NB4 (cell line): ENCODE measurements at places on chromosomes 3 and 15.
A peak's percentile ranks its signal among the peaks of the same experiment; 100 is the strongest.

GRCh38 chr3:114566162-114566755 is 272.4 kb downstream of the TIGIT start:
- no peak for DNase-seq

DNA sequence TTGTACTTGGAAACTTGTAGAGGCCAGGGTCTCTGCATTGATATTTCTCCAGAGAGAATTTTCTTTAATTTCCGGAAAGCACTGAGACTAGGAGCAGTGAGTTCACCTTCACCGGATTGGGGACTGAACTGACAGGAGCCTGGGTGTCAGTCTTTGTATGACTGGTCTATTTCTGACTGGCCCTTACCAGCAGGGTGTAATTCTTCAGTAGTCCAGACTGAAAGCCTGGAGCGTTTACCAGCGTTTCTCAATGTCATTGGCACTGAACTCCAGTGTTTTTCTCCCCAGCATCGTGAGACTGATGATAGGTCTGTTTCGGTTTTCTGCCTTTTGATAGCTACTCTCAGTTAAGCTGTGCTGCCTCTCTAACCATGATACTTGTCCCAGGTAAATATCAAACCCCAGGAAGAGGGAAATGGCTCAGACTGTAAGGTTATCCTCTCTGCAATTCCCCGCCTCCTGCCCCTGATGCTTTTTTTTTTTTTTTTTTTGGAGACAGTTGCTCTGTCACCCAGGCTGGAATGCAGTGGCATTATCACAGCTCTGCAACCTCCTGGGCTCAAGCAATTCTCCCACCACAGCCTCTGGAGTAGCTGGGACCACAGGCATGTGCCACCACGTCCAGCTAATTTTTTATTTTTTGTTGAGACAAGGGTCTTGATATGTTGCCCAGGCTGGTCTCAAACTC is 103.6 kb downstream of the CACNA2D3 start:
- DNase-seq: no peak

DNA sequence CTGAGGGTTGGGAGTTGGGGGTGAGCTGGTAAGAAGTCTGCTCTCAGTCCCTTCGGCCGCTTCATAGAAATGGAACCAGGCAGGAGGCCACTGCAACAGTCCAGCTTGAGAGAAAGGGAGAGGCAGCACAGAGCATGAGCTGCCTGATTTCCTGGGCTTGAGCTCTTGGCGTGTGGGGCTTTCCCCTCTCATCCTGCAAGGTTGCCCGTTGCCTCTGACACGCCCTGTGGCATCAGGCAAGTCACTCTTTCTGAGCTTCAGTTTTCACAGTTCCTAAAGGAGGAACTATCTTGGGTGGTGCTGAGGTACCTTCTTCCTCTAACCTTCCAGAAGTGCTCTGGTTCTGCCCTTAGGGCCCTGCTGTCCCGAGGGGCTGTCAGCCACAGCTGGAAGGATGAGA is 4.9 kb downstream of the MESP2 start:
- peak; percentile 78 for DNase-seq

- DNase-seq: no peak
These were observed 1.1 kb upstream of the SS18L2 start for GRCh38 chr3:42589382-42590109.

DNA sequence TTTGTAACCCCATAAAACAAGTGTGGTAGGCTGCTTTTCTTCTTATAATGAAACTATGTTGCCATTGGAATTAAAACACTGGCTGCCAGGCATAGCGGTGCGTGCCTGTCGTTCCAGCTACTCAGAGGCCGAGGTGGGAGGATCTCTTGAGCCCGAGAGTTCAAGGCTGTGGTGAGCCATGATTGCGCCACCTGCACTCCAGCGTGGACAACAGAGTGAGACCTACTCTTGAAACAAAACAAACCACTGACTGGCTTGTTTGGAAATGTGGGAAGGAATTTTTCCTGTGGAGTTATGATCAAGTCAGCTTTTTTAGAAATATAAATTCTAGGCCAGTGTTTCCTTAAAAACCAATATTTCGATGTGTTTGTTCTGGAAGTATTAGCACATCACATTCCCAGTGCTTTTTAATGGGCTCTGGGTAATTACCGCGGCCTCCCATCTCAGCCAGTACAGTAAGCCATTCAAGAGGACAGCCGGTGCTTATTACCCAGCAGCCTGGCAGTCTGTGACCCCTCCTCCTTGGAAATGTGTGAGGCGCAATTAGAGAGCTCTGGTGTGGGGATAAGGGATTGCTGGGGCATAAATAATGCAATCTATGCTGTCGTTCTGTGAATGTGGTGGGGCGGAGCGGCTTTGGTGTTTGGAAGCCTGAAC is 58.3 kb upstream of the TRAK1 start:
- DNase-seq: peak; percentile 86

GRCh38 chr3:117063930-117064329 is 354.4 kb downstream of the TUSC7 start:
- DNase-seq: no peak

DNA sequence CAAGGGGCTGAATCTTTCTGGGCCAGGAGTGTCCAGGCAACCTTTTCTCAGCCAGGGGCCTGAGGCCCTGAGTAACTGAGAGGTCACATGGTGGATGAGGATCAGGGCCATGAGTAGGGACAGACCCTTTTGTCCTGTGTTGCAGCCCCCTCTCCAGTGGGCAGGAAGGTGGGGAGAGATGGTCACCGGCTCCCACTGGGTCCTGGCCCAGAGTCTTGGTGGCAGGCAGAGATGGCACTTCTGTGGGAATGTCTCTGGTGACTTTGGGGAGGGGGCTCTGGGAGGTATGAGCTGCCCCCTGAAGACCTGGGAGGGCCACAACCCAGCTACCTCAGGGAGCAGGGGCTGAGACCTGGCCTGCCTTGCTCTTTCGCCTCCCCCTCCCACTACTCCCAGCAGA is 6.8 kb downstream of the ESYT3 start:
- no peak for DNase-seq

- DNase-seq: no peak
These were observed 38.4 kb upstream of the EHHADH start for GRCh38 chr3:185292238-185292637.

GRCh38 chr15:51770902-51771301 is 19.5 kb downstream of the TMOD2 start:
- DNase-seq: no peak

DNA sequence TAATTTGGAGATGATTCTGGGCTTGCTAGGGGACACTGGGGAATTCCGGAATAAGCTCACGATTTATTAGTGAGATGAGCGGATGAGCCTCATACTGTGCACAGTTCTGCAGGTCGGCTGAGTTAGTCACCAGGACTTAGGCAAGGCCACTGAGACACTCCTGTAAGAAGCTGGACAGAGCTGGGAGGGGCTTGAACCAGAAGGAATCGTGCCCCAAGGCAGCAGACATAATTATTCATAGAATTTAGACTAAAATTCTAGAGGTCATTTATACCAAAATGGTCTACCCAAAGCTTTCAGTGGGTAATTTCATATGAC is 121.4 kb downstream of the VGLL4 start:
- no peak for DNase-seq

DNA sequence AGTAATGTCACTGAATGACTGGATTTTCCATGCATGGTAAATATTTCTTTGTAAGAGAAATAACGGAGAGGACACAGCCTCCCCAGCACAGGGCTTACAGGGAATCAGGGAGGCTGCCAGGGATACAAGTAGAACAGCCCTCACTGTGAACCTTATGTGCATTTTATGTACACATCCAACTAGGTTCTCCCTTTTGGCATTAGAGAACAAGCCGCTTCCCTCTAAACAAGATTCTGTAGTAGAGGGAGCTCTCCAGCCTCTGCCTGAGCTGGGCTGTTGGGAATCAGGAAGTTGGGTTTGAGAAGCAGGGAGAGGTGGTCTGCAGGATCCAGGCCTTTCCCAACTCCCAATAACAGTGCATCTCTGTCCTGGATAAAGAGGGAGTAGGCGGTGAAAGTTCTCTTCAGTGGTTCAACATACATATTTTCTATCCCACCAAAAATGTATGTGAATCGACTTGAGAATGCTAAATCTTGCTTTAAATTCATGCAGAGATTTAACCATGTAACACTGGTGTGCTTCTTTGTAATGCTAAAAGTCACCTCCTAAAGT is 83.7 kb downstream of the ARNT2 start:
- no peak for DNase-seq

- DNase-seq: no peak
These were observed 36.7 kb downstream of the SMAD3 start for GRCh38 chr15:67101911-67102598.

GRCh38 chr15:57376696-57377477 is 582 bp downstream of the CGNL1 start:
- DNase-seq: peak; percentile 15

DNA sequence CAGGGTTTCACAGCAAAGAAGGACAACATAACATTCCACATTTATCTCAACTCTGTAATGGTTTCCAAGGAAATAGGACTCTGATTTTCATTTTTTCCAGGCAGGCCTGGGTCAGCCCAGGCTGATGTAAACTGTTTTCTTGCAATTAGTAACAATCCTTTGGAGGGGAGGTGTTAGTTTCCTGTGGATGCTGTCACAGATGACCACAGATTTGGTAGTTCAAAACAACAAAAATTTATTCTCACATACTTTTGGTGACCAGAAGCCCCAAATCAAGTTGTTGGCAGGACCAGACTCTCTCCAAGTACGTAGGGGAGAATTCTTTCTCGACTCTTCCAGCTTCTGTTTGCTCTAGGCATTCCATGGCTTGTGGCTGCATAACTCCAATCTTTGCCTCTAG is 88.0 kb downstream of the EDEM1 start:
- DNase-seq: no peak

DNA sequence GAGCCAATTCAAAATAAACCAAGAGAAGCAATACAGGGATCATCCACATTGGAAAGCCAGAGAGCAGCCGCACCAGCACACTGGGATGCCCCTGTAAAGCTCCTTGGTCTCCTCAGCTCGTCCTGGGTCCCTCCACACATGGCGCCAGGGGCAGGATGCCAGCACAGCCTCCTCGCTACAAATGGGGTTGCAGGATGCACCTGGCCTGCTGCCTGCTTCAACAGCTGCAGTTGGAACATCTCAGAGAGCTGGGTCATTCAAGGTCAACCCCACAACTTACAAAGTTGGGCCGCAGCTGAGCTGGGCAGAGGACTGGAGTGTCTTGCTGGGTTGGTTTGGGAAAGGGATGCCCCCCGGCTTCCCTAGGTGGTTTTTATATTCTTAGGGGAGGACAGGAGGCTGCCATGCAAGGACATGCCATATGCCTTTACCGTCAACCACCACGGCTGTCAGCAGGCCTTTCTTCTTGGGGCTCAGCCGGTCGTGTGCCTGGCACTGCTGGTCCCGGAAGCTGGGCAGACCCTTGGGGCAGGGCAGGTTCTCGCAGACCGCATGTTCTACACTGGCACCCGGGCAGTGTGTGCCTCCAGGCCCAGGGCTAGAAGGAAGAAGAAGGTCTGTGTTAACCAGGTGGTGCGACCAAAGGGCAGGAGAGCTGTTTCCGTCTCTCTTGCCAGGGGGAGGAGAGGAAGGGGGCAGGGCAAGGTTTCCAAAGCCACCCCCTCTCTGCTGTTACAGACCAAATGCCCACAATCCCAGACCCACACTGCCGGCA is 225.2 kb downstream of the ADAMTS17 start:
- no peak for DNase-seq

DNA sequence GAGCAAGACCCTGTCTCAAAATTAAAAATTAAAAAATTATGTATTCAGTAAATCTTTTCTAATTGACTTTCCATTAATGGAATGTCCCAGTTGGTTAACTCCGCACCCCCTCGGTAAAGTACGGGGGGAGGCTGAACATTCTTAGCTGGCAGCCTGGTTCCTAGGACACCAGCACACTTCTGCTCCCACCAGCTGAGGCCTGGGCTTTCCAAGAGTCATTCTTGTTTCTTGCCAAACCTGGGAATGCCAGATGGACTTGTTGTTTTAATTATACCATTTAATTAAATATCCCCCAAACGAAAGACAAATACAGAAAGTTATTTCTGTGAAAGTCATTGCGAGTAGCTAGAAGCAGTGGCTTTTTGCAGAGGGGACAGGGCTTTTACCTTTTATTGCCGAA is 179.4 kb downstream of the VGLL4 start:
- DNase-seq: no peak

DNA sequence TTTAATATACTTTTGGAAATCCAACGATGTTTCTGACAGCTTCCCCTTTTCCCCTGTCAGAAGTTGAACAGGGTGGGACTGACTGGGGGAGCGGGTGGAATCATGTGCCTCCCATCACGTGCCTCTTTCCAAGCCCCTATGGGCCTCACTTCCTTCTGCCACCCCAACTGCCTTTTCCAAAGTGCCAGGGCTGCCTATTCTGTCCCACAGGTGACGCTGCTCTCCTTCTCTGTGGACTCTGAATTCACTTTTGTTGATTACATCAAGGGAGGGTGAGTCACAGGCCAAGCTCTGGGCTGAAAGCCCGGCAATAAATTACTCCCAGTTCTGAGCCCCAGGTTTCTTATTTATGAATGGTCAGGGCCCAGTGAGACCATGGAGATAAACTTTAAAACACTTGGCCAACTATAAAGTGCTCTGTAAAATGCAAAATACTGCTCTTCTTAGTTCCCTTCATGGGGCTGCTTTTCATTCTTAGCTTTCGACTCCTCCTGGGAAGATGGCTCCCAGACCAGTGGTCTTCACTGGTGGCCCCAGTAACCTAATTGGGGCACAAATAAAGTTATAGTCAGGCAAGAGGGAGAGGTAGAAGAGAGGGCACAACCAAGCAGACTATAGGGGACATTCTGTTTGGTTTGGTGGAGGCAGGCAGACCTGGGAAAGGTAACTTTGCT is 12.3 kb downstream of the CPNE9 start:
- DNase-seq: peak; percentile 91

- DNase-seq: no peak
These were observed 389.0 kb upstream of the THBS1 start for GRCh38 chr15:39191871-39192291.

GRCh38 chr3:178669022-178669601 is 132.9 kb downstream of the KCNMB2 start:
- DNase-seq: no peak

DNA sequence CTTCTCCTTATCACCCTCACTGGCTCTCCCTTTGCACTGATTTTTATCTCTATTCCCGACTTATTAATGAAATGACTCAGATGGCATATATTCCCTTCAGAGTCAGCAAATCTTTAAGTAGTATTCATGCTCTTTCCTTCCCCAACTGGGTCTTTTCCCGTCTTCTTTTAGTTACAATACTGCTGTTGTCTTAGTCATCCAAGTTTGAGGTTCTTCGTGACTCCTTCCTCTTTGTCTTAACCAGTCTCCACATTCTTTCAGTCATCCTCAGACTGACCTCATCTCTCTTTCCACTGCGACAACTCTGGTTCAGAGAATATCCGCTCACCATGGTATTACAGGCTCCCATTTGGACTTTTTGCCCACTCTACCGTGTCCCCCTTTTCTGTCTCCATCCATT is 12.4 kb downstream of the WDR5B start:
- no peak for DNase-seq

GRCh38 chr3:146154995-146155394 is 6.0 kb downstream of the PLOD2 start:
- no peak for DNase-seq

- peak; percentile 11 for DNase-seq
These were observed 125.5 kb downstream of the GREM1 start for GRCh38 chr15:32843219-32843815.
